ENCODE measurements at places on chromosomes 1 and 21.

DNA sequence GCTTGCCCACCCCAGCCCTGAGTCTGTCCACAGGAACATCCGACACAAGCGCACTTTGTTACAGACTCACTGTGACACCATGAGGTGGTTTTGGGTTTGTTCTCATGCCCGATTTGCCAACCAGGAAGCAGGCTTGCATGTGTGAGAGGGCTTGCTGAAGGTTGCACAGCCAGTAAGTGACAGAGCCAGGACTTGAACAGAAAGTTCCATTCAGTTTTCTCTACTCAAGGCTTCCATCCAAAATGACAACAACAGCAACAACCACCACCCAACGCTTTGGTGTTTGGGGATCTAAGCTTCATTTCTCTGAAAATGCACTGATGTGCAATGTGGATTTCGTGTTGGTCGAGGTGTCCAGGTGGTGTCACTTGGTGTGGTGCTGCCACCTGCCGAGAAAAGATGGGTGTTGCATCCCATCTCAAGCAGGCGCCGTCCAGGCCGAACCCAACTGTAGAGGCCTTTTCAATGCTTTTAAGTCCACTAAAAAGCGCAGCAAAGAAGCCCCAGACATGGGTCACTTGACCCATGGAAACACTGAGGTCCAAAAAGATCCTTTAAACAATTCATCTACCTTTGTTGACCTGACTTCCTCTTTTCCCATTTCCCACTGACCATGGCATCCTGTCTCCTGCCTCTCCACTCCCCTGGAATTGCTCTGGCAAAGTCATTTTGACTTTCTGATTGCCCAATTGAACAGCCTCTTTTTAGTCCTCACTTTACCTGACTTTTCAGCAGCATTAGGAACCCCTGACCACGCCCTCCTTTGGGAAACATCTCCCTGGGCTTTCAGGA, 12.2 kb downstream of the CITED4 start:
- DNase-seq, result peak; percentile 46

DNA sequence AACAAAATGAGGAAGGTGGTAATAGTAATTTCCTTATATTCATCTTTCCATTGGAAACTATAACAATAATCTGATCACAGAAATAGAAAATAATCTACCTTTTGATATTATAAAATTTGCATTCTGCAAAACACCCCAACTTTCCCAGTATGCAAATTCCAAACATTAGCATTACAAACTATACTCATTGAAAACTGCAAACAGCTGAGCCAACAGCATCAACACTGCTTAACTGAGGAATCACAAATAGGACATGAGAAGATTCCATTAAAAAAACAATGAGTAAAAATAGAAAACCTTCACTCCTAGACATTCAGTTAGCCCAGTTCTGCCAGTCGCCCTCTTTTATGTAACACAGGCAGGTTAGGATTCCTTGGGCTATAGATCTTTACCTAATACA, 18.1 kb downstream of the ZNF281 start:
- DNase-seq, result no peak

DNA sequence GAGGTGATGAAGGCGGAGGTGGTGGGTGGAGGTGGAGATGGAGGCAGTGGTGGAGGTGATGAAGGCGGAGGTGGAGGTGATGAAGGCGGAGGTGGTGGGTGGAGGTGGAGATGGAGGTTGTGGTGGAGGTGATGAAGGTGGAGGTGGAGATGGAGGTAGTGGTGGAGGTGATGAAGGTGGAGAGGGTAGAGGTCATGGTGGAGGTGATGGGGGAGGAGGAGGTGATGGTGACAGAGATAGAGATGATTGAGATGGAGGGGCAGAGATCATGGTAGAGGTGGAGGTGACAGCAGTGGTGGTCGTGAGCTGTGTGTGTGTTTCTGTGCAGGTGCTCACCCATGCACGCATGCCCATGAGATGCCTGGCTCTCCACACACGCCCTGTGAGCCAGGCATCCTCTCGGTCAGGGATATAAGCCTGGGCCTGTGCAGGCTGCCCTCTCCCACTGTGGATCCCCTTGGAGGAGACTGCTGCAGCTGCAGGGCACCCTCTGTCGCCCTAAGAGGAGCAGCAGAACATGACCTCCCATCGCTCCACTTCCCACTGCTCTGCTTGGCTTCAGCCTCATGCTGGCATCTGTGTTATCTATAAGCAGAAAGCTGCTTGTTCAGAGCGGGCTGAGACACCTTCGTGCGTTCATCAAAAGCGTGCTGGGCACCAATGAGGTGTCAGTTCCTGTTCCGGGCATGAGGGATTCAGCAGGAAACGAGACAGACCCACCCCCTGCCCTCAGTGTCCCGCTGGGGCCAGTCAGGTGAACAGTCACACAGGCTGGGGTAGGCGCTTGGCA, 20.5 kb upstream of the NPHP4 start:
- no peak for DNase-seq

DNA sequence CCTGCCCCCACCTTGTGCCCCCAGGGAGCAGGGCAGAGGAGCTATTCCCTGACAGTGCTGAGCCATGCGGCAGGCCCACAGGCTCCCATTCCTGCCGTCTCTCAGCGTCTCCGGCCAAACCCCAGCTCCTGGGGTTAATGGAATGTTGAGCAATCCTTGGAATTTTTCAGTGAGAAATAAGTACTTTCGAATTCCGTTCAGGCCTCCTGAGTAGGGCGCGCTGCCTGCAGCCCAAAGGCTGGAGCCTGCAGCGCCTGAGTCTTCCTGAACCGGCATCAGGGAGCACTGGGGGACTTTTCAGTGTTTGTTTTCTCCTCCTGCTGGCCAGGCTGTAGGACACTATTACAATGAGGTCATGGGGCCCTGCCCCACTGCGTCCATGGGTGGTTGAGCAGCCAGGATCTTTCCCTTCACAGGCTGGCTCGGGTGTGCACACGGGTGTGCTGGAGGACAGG, 33.3 kb upstream of the CSF1 start:
- DNase-seq, result no peak

GRCh38 chr1:73953186-73953585, 244.8 kb downstream of the LRRIQ3 start:
- DNase-seq, result no peak

DNA sequence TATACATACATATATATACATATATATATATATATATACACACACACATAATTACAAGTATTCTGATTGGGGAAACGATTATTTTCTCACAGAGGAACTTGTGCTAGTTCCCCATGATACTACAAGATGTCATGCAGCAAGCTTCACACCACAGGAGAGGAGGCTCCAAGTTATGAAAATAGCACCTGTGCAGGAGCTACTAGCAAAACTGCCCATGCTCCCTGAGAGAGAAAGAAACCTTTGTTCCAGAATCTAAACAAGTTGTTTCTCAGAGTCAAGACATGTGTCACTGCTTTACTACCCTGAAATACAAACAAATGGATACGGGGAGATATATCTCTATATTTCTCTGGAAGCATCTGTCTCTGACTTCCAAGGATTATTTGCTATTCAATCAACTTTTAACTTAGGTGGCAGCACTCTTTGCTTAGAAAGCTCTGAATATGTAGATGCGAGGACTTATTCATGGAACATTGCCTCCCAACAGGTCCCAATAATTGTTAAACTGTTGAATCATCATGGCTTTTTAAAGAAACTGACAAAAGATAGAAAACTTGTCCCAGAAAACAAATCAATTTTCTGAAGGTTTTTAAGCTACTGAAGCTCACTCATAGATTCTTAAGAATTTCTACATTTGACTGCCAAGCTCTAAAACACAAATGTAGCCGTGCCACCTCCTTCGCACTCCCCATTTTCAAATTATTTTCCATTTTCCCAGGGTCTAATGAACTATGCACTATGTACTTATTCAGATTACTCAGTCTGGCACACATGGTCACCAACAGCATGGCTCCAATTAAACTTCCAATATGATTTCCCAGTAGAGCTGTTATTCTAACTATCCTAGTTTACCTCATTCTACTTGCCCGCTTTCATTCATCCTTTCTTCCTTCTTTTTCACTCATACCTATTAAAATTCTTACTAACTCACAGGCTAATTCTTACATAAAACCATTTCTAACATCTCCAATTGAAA, 929.1 kb downstream of the LTN1 start:
- DNase-seq, result no peak

GRCh38 chr1:46030876-46031660, 101.4 kb downstream of the PIK3R3 start:
- no peak for DNase-seq

- DNase-seq, result no peak
Measured at GRCh38 chr1:29264773-29265389, 28.6 kb downstream of the PTPRU start.

DNA sequence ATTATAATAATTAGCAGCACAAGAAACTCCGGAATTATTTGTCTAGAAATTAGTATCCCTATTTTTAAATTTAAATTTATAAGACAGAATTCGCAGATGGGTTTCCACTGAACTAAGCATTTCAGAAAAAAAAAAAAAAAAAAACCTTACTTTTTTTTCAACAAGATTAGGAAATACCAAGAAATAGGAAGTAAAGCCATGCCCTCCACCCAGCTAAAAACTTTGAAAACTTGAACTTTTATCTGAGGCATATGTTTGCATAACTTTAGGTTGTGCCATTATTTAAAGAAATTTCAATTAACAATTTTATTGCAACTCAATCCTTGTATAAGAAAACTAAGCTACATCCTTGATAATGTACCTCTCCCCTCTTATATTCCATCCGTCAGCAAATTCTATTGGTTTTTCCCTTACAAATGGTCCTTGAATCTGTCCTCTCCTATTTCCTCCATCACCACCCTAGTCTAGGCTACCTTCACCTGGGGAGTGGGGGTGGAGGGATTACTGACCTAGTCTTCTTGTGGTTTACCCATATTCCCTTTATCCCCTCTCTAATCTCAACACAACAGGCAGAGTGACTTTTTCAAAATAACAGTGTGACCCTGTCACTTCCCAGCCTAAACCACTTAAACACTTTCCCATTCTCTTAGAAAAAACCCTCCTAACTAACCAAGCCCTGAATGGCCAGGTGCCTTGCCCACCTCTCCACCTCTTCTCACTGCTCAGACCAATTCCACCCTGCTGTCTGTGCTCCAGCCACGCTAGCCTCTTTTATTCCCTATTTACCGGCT, 1.4 kb upstream of the EVI5 start:
- DNase-seq, result no peak

GRCh38 chr1:182143825-182144645, 82.5 kb upstream of the ZNF648 start:
- DNase-seq, result no peak

- no peak for DNase-seq
Measured at GRCh38 chr21:36171741-36172331, 15.2 kb downstream of the DOP1B start.

GRCh38 chr1:221494670-221495069, 247.2 kb downstream of the DUSP10 start:
- no peak for DNase-seq

DNA sequence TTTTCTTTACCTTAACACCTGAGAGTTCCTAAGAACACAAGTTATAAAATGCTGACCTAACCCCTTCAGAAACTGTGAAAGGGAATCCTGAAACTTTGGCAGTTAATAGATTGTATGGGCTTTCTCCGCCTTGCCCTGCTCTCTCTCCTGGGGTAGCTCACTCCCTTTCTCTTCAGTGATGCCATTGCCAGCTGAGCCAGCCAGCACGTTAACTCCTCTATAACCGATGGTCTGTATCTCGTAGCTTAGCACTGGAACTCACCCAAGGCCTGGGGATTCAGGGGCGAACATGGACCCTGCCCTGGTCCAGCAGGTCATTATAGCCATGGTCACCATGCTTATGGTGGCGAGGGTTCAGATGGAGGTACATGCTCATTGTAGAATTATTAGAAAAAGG, 40.7 kb downstream of the TRAPPC10 start:
- DNase-seq, result no peak

DNA sequence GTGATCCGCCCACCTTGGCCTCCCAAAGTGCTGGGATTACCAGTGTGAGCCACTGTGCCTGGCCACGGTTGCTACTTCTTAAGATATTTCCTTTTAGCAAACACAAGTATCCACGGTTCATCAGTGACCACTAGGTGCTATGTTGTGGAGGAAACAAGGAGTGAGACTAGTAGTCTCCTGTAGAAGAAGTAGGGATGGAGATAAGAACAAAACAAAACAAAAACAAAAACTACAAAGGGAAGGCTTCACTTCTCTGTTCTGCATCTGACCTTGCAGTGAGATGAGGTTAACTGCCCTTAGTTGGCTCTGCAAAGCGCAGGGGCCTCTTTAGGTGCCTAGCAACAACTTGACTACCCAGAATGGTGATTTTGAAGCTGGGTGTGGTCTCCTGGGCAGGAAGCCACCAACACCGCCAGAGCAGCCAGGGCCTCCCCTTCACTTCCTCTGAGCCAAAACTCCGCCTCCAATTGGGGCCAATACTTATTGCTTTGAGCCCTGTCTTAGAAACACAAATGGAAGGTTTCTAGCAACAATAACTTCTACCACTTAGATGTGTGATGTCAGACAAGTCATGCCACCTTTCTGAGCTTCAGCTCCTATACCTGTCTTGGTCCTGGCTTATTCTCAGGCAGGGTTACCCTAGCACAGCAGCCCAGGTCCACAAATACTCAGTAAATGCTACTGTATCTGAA, 12.8 kb upstream of the CDC42 start:
- DNase-seq, result peak; percentile 77

GRCh38 chr1:154878371-154879037, 8.4 kb upstream of the KCNN3 start:
- peak; percentile 22 for DNase-seq

DNA sequence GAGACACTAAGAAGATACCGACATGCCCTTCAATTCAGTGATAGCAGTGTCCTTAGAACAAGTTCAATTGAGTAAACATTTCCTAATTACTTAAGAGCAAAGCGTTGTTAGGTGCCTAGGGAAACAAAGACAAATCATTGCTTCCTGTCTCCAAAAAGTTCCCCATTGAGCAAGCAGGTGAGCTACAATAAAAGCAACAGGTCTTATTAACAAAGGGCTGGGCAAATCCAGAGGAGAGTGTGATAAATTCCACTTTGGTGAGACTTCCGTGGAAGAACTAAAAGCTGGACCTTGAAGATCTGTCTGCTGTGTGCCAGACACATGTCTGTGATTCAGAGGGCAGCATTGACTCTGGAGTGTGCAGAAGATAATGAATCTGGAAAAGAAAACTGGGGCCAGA, 1.9 kb upstream of the TUT4 start:
- no peak for DNase-seq

DNA sequence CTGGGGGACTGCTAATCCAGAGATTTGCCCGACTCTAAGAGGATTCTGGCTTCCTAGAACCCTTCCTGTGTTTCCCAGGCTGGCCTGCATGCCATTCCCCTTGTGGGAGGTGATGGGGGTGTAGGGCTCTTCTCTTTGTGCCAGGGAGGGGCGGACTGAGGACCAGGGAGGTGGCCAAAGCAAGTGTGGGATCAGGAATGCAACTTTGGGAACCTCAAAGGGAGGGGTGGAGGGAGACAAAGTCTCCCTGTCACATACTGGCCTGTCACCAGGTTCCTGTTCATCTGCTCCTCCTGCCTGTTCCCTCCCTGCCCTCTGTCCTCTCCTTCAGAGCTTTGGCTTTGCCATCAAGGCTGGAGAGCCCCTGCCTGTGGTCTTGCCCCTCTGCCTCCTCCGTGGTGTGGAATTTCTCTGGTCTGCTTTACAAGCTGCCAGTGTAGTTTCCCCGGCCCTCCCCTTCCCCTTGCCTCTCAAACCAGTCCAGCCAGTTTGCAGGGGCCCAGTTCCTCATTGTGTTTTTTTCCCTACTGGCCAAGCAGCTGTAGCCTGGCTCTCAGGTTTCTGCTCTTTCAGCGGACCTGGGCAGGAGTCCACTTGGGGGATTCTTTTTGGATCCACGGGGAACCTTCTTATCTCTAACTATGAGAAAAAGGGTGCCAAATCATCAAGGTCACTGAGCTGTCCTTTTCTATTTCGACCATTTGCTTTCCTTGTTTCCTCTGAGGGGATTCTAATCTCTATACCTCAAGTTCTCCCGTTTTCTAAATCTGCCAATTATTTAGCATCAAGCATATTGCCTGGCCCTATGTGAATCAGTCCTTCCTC, 1.8 kb downstream of the CGN start:
- DNase-seq, result no peak

GRCh38 chr1:60765204-60765603, 317.2 kb upstream of the NFIA start:
- no peak for DNase-seq
